ENCODE measurements at places on chromosomes 7 and 10.
A peak's percentile ranks its signal among the peaks of the same experiment; 100 is the strongest.

GRCh38 chr10:74913377-74913979 lies 87.1 kb downstream of the KAT6B start:
- DNase-seq = no peak

- DNase-seq = no peak
These were observed 101.7 kb upstream of the KLF6 start for GRCh38 chr10:3886641-3887251.

- no peak for DNase-seq
These were observed 324.1 kb downstream of the TCERG1L start for GRCh38 chr10:130987401-130987800.

DNA sequence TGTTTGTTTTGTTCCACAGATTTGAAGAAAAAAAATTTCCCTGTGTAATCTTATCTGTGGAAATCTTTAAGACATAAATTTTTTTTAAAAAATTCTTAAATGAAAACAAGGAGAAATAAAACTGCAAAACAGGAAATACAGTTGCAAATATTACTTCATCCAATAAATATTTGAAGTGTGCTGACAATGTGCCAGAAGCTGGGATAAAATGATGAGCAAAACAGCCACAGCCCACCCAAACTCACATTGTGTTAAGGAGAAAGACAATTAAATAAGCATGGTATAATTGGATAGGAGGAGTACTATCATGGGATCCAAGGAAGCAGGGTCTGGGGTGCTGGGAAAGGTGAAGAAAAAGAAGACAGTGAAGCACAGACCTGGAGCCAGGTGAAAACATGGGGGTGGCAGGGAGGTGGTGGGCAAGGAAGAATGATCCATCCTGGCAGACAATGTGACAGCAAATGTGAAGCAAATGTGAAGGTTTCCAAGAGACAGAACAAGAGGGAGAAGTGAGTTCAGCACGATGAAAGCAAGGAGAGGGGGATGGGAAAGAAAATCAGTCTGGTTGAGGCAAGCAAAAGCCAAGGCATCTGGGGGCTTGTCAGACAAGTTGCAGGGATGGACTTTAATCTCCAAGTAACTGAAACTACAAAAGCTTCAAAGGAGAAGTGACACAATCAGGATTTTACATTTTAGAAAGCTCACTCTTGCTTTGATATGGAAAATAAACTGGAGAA lies 135.9 kb downstream of the HIBADH start:
- DNase-seq = no peak

DNA sequence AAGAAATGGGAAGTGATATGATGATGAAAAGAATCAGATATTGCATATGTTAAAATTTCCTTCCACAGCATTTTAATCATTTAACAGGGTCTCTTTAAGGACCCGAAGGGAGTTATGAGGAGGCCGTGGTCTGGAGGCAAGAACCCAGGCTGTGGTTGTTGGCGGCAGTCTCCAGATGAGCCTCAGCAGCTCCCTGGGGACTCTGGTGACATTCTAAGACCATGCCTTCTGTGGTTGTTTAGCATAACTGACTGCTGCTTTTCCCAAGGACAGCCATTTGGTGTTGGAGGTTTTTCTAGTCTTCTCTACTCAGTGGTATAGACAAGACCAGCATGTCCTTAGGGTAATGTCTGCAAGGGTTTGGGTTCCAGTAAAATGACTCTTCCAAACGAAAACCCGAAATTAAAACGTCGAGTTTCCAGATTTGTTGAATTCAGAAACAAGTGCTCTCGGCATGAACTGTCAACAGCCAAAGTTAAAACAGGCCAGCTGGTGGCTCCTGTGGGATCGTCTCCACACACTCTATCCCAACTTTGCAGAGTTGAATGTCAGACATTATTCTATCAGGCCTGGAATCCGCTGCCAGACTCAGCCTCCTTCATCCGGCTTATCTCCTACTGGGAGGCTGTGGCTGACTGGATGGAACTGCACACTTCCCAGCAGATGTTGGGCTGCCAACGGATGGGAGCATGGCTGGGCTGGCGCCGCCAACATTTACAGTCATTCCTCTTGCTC lies 183.1 kb downstream of the TAX1BP1 start:
- DNase-seq = peak; percentile 91

- DNase-seq = no peak
These were observed 23.2 kb downstream of the SKAP2 start for GRCh38 chr7:26841003-26841739.

DNA sequence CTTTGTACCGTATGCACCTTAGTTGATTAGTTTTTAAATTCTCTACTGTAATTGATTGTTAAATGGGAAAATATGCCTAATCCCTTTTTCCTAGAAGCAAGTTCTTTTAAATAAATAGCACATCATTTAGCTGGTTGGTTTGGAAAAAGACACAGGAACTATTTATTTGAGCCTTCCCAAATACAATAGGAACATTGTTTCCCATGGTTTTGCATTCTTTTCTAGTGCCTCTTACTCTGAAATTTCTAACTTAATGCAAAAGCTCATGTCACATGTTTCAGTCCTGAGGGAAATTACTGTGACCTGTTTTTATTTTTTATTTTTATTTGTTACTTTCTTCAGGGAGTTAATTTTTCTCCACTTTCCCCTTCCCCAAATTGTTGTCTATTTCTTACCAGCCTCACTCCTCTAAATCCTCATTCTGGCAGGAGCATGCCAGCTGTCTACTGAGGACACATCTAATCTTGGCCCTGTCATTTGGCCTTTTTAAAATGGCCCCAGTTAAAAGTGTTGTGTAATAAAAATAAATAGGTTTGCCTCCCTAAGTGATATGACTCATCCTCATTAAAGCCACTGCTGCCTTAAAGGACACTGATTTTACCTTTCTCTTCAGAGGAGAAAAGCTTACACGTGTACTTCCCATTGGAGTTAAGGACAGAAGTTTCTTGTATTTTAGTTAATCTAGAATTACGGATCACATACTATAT lies 94.5 kb downstream of the PPP1R3A start:
- no peak for DNase-seq

DNA sequence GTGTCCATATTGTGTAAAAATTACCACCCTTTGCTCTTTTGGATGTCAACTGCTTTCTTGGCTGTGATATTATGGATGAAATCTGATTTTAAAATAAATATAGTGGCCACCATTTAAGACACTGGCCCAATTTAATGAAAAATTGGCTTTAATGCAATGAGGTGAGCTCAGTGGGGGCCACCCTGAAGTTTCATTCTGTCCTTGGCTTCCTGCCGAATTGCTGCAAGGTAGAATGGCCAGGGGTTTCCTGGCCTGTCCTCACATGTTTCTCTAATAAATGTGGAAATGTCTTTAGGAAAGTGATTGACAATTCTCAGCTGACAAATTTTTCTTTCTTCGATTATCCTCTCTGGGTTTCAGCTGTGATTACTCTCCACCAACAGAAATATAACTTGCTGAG lies 36.0 kb downstream of the DYNC1I1 start:
- no peak for DNase-seq

DNA sequence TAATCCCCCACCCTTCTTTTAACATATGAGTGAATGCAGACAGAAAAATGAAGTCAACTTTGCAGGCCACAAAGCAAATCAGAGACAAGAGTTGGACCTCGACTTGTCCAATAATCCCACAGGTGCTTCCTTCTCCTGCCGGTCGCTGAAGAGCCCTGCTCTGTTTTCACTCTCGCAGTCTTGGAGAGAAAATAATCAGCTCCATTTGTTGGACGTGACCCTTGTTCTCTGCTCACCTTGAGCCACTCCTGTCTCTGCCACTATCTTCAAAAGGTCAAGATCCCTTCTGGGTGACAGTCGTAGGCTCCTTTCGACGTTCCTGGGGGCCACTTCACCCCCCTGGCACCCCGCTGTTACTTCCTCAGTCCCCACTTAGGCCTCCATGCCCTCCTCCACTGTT lies 2.8 kb upstream of the KLF6 start:
- DNase-seq = no peak

DNA sequence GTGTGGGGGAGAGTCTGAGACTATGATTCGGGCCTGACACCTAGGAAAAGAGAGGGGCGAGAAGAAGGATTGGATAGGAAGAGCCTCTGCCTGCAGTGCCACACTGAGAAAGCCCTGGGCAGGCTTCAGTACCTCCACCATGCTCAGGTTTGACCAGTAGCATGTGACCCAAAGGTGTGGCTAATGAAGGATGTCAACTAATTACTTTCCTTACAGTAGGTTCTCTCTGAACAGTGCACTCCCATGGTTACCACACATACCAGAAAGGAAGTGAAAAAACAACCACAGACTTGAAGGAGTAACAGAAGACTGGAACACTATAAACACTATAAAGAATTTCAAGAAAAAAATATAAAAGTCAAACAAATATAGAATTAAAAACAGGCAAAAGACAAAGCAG lies 46.2 kb downstream of the SEM1 start:
- DNase-seq = no peak

GRCh38 chr10:106830006-106830405 lies 334.5 kb downstream of the SORCS1 start:
- DNase-seq = no peak

- no peak for DNase-seq
These were observed 7.0 kb downstream of the KNDC1 start for GRCh38 chr10:133166828-133167692.

- no peak for DNase-seq
These were observed 30.2 kb upstream of the SH3PXD2A start for GRCh38 chr10:103885617-103886016.

- DNase-seq = peak; percentile 9
These were observed 460 bp downstream of the ANXA11 start for GRCh38 chr10:80204677-80205476.

DNA sequence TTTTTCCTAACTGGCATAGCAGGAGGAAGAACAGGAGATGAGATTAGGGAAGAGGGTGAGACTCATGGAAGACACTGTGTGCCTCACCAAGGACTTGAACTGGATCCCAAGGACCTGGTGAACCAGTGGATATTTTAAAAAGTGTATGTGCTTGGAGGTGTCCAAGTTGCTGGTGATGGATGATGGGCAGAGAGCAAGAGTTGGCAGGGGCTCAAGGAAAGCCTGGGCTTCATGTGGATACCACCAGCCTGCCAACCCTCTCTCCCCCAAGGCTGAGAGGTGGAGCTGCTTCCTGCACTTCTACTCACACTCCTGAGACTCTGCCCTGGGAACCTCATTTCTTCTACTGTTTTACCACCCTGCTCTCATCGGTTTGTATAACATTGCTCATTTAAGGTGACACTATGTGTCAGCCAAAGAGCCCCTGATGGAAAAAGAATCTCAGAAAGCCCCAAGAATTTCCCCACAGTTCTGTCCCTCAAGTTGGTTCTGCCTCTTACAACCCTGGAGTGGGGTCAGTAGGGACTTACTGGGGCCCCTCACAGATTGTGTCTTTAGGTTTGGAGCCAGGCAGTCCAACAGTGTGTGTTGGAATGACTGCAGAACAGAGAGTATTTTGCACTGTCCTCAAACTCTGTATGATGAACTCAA lies 56.2 kb upstream of the PDCD4 start:
- no peak for DNase-seq

- DNase-seq = no peak
These were observed at the start of gene ABCB1 for GRCh38 chr7:87600130-87601124. Gene ABCB1 (minus strand): TSS chr7:87600884. CDS start chr7:87600184, 700 bp downstream.

- DNase-seq = no peak
These were observed 740 bp downstream of the HTR7 start for GRCh38 chr10:90856964-90857634.

- no peak for DNase-seq
These were observed 42.7 kb downstream of the PAPSS2 start for GRCh38 chr10:87702260-87702972.

DNA sequence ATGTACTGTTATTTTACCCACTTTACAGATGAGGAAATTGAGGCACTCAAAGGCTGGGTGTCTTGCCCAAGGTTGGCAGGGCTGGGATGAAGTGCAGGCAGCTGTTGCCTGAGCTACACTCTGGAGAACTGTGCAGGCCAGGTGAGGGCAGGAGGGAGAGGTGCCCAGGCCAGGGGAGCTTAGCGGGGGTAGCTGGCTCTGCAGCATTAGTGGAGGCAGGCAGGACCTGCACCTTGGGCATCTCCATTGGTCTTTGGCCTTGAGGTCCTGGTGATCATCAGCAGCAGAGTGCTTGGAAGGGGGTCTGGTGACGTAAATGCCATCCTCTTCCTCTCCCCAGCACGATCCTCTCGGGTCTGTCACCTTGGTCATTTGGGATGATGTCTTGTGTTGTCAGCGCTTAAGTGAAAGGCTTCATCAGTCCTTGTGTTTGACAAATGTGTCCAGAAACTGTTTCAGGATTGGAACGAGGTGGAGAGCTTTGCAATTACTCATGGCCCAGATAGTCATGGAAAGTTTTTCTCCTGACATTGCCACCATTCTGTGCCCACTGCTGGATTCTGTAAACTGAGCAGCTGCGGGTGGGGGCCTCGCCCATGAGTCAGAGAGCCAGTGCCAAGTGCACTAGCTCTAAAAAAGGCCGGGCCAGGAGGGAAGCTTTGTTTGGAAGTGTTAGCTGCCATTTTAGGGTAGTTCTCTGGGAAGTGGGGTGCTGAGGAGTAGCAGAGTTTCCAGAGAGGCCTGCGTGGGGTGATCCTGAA lies 47.6 kb downstream of the TSPAN15 start:
- no peak for DNase-seq

DNA sequence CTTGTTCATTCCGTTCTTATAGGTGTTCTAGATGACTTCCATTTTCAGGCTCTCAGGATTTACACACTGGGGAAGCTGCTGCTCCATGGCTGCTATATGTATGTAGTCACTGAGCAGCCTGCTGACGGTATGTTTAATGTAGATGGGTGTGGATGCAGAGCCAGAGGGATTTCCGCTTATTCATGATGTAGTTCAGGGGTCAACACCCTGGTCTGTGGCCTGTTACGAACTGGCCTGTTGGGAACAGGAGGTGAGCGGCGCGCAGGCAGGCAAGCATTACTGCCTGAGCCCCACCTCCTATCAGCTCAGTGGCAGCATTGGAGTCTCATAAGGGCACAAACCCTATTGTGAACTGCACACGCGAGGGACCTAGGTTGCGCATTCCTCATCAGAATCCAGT lies 33.9 kb downstream of the DNAJB6 start:
- DNase-seq = no peak

GRCh38 chr10:97921581-97922021 lies 72.0 kb downstream of the GOLGA7B start:
- DNase-seq = no peak

GRCh38 chr10:91634898-91635297 lies 2.0 kb upstream of the PPP1R3C start:
- no peak for DNase-seq

DNA sequence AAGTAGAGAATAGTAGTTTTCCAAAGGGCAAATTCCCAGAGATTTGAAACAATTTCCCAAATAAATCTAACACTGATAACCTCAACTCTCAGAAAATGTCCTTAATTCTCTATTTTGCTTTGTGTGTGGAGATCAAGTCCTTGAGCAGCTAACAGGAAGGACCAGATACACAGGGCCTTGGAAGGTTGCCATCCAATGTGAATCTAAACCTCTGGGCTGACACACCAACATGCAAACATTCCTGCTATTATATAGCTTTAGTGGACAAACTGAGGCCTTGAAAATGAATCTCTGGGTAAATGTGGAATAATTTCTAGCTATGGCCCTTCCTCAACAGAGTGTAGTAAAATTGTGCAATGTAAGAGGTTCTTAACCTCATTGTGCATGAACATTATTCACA lies 44.1 kb upstream of the PARD3 start:
- DNase-seq = no peak

DNA sequence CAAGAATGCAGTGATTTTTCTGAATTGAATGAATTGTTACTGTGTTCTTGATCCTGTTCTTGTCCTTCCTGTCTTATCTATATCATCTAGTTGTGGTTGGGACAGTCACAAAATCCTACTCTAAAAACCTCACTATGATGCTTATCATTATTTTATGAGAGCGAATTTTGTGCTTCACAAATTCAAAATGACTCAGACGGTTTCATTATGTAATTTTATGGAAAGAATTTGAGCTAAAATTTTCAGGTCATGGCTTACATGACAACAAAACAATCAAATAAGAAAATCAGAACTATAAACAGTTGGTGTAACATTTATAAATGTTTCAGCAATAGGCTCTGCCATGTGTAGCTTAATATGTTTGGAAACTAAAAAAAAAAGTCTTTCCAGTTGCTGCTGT lies 6.9 kb downstream of the PRKAR2B start:
- no peak for DNase-seq

Measured in NAMALWA (cell line).